ENCODE measurements at places on chromosomes 1 and 21.

DNA sequence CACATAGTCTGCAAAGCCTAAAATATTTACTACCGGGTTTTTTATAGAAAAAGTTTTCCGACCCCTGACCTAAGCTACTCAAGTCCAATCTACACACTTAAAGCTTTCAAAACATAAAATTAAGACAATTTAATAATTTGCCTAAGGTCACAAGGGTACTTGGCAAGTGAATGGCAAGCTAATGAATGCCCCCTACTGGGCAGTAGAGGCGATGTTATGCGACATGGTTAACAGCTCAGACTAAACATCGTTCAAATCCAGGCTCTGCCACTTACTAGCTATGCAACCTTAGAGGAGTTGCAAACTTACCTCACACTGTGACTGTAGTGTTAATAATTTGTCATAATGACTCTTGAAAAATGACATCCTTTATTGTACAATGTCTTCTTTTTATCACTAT, 317.2 kb upstream of the NFIA start:
- DNase-seq: no peak

DNA sequence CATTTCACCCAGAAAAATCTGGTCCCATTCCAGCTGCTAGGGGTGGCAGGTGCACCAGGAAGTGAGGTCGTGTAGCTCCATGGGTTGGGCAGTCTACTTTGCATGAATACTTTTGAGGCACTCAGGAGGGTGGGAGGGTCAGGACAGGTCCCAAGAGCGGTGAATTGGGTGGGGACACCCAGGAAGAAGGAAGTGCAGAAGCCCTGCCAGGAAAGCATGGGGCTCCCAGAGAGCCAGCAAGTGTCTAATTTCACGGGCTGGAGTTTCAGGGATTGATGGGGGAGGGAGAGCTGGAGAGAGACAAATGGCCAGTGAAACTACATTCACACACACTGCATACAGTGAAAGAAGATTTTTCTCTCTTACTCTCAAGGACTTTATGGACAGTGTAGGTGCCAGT, 137.8 kb downstream of the GALNT2 start:
- DNase-seq: no peak

GRCh38 chr21:45078877-45079281, 4.5 kb downstream of the ADARB1 start:
- peak; percentile 47 for DNase-seq

DNA sequence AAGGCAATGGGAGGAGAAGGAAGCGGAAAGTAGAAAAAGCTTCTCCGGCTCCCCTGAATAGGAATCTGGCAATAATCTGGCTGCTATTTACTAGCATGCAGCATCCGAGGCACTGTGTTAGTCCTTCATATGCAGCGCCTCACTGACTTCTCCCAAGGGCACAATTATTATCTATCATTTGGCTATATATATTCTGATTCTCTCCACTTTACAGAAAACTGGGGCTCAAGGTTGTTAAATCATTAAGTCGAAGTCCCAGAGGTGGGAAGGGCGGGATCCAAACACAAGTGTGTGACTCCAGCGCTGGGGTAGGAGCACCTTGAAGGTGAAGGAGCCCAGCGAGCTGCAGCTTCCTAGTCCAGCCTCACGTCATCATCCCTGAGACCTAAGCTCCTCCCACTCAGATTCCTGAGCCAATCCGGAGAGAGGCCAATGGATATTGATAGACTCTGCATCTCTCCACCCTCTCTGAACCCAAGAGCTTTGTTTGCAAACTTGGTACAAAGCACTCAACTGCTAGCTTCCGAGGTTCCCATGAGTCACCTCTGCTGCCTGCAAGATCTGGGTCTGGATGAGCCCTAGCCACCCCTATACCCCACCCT, 16.6 kb upstream of the EYA3 start:
- no peak for DNase-seq

DNA sequence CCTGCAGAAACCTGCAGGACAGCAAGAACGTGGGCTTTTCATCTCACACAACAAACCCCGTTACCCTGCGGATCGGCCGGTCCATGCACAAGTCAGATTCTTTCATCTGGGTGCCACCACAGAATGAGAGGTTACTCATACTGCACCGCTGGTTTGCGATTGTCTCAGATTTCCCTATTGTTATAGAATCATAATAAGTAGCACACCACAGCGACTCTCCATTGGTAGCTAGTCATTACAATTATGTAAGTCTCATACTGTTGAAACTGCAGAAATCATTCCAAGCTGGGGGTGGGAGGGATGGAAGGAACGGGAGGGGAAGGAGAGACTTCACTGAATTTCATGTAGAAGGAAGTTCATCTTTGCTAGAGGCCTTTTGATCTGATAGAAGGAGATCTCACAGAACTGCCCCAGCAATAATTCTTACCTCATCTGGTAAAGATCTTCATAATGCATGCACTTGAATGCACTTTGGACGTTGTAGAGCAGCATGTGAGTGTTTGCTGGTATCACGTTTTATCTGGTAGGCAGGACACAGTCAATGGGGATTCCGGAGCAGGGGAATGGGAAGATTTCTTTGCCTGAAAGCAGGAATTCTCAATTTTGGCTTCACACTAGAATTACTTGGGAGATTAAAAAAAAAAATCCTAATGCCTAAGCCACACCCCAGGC, 221.1 kb downstream of the KIF26B start:
- no peak for DNase-seq

DNA sequence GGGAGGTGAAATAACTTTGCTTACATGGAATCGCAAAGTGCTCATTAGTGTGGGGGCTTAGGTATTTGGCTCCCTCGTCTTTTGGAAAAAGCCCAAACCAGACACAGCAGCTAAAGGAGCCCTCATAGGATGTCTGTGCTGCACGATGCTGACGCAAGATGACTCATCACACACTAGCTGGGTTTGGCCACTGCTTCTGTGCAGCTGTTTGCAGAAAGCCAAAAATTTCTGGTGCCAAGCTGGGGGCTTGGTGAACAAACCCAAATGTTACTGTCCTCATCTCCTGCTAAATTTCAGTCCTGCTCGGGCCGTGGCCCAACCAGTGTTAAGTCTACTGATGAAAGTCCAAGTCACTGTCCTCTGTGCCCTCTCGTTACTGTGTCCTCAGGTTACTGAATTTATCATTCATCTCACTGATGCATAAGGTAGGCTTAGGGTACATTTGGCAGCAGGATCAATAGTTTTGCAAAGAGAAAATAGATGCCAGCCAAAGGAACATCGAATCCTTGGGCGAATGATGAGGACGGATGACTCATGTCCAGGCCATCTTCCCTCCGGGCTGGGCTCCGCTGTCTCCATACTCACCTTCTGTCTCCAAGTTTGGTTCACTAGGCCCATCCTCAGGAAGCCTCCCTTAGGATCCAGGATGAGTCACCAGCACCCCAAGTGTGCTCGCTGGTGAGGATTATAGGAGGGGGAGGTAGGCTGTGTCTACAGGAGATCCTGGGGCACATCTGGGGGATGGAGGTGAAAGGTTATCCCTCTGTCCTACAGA, 177.7 kb downstream of the ADSS2 start:
- no peak for DNase-seq

- DNase-seq: no peak
These were observed 7.5 kb downstream of the SELENBP1 start for GRCh38 chr1:151364996-151365395.

DNA sequence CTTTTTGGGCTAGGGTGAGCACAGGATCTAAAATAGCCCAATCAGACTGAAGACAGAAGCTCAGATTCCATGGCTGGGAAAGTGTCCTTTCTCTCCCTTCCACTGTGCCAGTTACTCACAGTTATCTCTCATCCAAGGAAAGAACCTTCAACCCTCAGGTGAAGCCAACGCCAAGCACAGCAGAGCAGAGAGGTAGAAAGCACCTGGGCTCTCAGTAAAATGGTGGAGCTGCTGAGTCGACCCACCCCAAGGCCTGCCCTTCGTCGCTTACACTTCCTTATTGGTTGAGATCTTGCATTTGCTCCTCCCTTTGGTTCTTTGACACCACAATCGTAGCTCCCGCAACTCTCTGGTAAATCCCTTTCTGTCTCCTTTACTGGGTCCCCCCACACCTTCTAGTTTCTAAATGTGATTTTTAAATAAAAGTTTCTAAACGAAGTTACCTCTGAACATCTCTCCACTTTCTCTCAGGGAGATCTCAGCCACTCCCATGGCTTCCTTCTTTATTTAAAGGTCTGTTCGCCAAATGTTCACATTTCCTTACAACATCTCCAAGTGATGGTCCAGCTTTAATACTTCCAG, 27.5 kb upstream of the SLC30A1 start:
- no peak for DNase-seq

DNA sequence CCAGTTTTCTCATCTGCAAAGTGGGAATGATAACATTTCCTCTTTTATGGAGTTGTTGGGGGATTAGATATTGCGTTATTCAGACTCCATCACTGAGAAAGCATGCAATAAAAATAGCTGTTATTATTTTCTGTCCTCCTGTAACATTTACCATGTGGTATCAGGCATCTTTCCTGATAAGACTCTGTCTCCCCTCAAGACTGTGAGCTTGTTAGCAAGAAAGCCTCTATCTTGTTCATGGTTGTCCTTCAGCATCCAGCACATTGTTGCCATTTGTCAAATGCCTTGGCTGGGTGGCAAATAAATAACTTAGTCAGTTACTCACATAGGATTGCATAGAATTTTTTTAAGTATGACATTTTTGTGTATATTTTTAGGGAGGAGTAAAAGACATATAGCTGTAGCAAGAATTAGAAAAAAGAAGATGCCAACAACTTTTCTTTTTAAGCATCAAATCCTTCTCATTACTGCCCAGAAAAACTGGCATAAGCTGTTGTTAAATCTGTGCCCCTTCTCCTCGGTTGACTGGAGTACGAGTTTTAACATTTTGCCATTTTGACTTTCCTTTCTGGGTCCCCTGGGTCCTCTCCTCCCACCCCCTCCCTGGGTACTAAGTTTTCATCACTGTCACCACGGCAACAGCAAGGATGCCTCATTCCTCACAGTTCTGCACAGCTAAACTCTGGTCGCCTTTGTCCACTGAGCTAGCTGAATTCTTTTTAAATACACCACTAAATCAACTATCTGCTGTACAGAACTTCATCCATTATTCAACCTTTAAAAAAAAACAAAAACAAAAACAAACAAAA, 1.0 kb upstream of the JAM2 start:
- DNase-seq: no peak

DNA sequence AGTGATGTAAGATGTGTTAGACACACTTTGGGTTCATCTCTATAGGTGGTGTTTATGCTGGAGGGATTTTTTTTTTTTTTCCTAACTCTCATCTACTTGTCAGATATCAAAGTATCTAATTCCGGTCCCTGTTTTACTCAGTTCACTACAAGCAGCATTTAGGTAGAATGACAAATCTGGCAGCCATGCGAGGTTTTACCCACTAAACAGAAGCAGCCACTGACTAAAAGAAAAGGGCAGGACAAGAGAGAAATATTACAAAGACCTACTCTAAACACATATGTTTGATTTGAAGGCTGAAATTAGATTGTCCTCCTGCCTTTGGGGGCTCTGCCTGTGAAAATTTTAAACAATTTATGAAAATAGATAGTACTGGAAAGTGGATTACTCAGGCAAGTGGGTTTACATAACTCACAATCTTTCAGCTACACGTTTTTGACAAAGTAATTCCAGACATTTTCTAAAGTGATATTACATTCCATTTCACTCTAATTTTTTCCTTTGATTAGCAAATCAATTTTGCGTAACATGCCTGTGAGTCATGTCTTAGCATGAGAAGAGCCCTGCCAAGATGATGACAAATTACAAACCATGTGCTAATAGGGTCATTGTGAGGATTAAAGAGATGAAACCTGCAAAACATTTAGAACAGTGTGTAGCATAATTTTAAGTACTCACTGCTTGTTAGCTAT, 172.6 kb downstream of the PLA2G4A start:
- no peak for DNase-seq

DNA sequence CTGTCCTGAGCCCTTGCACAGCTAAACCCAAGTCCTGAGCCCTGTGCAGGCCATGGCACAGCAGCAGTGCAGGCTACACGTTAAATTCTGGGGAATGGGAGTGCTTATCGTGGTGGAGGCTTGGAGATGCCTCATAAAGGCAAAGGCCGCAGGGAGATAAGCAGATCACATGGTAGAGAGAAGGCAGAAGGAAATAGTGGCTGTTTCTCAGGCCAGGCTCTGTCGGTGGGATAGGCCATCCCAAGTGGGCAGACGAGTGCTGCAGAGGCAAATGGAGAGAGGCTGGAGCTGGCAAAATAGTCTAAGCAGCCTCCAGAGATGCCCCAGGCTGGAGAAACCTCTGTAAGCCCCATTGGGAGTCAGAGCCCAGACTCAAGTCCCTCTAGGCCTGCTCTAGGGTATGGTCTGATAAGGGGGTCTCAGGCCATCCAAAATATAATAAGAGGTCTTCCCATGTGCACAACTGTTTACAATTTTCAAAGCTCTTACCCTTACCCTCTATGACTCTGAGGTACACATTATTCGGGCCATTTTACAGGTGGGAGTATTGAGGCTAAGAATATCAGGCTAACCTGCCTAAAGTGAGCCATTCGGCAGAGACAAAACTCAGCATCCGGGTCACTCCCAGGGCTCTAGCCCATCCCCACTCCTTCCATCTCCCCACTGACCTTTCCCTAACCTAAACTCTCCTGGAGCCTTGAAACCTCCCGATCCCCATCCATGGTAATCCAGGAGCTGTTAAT, 79.6 kb downstream of the NKAIN1 start:
- DNase-seq: no peak

DNA sequence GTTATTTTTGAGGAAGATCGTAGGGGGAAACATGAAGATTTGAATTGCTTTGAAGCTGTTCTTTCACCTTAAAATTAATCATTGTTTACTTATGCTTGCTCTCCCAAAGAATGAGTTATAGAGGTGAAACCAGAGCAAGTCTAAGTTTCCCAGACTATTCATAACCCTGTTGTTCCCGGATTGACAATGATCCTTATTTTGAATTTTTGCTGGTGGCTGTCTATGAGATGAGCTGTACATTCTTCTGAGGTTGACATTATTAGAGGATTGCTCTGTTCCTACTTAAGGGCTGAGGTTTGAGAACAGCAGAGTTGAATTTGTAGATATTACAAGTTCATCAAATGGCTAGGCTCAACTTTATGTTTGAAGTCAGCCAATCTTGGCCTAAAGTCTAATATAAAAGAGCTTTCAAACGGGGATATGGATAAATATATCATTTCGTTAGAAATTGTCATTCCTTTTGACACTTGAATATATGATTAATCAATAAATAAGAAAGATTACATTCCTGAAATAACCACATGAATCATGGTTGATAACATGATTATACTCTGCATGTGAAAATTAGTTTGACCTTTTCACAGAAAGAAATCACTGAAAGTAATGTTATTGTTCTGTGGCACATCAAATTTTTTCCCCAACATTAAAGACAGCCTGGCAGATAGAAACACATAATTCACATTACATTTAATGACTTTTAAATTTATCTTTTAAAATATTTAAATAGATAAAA, 19.1 kb upstream of the PDE4B start:
- no peak for DNase-seq

- DNase-seq: no peak
These were observed 50.0 kb upstream of the NPL start for GRCh38 chr1:182739545-182739944.

Measured in stimulated activated CD8-positive, alpha-beta memory T cell treated with anti-CD3 and anti-CD28 coated beads, Interleukin-4, amount 100 ng/mL, for 1 hour (primary cell).